GM18507 (cell line): ENCODE measurements at places on chromosomes 6 and 20.

GRCh38 chr20:47784599-47785310, 526 bp downstream of the SULF2 start:
- DNase-seq = no peak

GRCh38 chr20:43183536-43184070, 6.1 kb downstream of the PTPRT start:
- DNase-seq = no peak

GRCh38 chr6:42366999-42367352, 84.8 kb downstream of the TRERF1 start:
- no peak for DNase-seq

DNA sequence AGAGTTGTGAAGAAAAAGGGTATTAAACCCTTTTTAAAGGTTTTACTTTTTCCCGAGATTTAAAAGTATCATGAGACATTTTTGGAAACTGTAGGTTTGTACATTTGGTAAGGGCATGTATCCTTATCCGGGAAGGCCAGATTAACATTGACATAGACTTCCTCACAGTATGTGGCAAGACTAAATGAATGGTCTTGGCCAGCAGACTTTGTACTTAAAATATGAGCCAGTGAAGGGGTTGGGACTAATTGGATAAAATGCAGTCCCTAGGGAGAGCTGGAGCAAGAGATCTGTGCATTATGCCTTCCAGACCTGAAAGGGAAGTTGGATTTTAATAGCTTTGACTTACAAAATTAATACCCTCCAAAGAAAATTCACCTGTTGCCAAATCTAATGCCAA, 60.4 kb upstream of the CCN2 start:
- DNase-seq = no peak

- no peak for DNase-seq
Measured at GRCh38 chr6:19157486-19157885, 679.7 kb upstream of the ID4 start.

- no peak for DNase-seq
Measured at GRCh38 chr6:15912505-15913400, 216.1 kb upstream of the MYLIP start.

DNA sequence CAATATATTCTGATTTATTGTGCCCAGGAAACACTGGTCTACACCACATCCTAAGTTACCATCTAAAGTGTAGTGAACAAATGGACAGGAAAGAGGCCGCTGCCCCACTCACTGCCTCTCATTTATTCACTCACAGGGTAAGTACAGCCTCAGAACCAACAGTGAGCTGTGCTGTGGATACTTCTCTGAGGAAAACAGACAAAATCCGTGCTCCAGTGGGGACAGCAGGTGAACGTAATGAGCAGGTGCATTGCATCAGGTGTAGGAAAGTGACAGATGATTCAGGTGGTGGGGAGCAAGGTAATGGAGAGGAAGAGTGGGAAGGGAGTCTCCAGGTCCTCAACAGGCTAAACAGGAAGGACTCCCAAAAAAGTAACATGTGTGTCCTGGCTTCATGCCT, 8.4 kb upstream of the ULBP2 start:
- no peak for DNase-seq

DNA sequence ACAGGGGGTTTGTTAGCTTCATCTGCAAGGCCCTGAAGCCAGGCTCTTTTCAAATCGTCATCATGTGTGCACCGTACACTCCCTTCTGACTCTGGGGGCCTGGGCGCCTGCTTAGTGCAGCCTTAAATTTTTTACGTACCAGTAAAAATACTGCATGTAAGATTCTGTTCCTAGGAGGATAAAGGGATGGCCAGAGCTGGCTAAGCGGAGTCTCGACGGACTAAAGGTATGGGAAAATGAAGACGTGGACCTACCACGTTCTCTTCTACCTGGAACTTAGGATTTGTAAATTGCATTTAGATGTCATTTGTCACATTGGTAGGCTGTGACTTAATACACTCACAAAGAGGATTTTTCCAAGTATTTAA, 149.3 kb upstream of the AFDN start:
- DNase-seq = no peak

DNA sequence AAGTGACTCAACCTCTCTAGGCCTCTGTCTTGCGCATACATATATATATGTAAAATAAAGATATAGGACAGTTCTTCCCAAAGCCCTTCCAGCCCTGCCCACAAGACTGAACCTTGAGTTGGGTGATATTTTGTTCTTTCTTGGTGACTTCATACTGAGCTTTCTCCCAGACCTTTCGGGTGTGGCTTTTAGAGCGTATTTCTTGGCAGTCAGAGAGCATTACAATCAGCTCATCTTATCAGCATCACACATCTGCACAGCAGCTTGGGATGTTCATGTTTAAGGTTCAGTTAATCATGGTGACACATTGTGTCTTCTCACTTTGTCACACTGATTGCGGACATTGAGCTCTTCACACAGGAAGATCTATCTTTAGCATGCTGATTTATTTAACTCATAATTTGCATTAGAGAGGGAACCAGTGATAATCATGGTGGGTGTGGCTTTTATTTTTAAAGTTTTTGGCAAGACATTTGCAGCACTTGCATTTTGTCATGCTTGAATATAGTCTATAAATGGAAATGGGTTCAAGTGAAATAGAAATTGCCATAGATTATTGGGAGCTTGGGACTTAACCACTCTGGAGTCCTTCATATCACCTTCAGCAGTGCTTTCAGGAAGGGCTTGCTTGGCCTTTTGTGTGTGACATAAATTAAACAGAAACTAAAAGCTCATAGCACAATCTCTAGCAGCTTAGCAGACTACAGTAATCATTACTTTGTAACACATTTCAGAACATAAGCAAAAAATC, 8.3 kb downstream of the KIF3B start:
- no peak for DNase-seq

DNA sequence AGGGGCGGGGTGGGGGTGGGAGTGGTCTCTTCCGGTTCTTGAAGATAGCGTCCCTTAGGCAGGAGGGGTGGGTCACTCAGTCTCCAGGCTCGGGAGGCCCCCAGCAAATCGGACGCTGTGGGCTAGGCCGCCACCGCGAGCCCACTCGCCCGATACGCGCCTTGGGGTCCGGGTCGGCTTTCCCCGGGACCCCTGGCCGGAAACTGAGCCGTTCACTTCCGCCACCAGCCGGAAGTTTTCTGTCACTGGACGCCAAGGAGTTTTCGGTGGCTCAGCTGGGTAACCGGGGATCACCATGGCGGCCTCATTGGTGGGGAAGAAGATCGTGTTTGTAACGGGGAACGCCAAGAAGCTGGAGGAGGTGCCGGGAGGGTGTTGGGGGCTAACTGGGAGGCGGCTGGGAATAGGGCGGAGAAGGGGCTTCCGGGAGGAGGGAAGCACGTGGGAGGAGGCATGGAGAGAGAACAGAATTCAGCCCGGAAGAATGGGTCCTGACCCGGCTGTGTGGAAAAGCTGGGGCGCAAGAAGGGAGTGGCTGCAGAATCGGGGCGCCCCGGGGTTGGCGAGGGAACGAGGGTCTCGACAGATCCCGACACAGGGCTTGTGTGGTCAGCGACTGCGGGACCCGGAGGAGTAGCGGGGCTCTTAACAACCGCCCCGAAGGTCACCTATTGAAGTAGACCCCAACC, at the start of gene ITPA:
Gene ITPA, plus strand, starts transcription at position 242 of the 689 bp plus-strand sequence. Its CDS starts 54 bp downstream, at position 296.
- DNase-seq = peak; percentile 72

DNA sequence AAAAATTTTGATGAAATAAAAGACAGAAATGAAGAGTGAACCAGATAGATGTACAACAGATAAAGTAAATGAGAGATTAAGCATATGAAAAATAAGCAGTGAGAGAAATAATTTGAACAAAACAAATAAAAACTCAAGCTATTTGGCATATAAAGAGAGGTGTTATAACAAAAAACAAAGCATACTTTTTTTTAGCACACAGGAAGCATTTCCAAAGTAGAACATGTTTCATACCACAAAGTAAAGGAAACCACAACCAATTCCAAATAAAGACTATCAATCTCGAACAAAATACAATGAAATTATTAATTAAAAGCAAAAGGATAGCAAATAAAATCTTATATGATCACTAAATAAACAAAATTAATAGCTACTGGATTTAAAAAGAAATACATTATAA, 6.8 kb downstream of the THEMIS start:
- DNase-seq = no peak

GRCh38 chr6:72748759-72749158, 126.9 kb downstream of the KCNQ5 start:
- no peak for DNase-seq

DNA sequence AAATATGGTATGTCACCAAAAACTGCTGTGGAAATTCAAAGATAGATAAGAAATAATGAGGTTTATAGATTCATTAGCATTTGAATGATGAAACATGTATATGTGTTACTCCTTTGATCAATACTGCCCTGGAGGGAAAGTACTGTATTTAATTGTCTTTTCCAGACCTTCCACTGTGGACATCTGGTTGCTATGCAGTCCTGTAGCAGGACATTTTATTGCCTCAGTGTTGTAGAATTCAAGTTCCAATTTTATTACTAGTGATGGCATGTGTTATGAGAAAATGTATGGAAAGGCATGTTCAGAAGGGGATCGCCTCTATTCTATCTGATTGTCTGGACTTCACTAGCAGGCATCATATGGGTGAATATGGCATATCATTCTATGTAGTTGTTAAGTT, 391.0 kb downstream of the TFAP2B start:
- no peak for DNase-seq

GRCh38 chr6:159826968-159827647, 27.0 kb downstream of the PNLDC1 start:
- DNase-seq = no peak

GRCh38 chr6:167995731-167996151, 1.7 kb upstream of the KIF25 start:
- DNase-seq = no peak

GRCh38 chr6:142482974-142483373, 181.2 kb downstream of the ADGRG6 start:
- no peak for DNase-seq

DNA sequence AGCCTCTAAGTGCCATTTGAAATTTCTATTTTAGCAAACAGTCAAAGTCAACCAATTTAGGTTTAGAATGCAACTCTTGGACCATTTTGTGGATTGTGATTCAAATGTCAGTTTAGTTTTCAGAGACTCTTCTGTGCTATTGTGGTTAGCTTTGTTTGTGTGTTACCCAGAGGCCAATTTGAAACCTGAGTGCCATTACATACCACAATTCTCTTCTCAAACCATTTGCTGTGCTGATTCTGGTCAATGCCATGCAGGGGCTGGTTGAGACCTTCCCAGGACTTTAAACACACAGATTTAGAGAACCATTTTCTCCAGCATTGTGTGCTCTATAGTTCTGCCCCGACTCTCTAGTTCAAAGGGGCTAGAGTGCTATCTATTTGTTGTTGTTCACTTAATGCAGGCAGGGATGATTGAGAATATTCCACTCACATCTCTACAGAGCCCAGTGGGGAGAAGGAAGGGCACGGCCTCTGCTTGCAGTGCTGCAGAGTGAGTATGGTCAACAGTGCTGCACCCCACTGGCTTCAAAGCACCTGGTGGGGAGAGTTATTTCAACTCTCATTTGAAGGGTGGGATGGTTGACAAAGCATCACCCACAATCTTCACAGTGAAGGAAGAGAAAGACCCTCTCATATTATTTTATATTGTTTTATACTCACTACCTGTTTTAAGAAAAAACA, 738.2 kb downstream of the COL12A1 start:
- no peak for DNase-seq

- DNase-seq = no peak
Measured at GRCh38 chr6:169850746-169851145, 99.3 kb downstream of the ERMARD start.

- DNase-seq = no peak
Measured at GRCh38 chr20:44031781-44032582, 117.3 kb downstream of the TOX2 start.

- no peak for DNase-seq
Measured at GRCh38 chr6:79600313-79600712, 30.8 kb upstream of the SH3BGRL2 start.

GRCh38 chr6:111038534-111039252, 48.6 kb upstream of the SLC16A10 start:
- DNase-seq = peak; percentile 15

- no peak for DNase-seq
Measured at GRCh38 chr6:108995296-108995695, 99.3 kb downstream of the SESN1 start.

GRCh38 chr20:21026951-21027350, 79.2 kb downstream of the LINC00237 start:
- DNase-seq = no peak

- DNase-seq = peak; percentile 54
Measured at GRCh38 chr6:32666420-32667300, at the start of gene HLA-DQB1. TSS of gene HLA-DQB1 (minus strand) at chr6:32666657. CDS start at chr6:32666607, 50 bp downstream.

- DNase-seq = no peak
Measured at GRCh38 chr20:24909086-24909780, 39.8 kb upstream of the CST7 start.

DNA sequence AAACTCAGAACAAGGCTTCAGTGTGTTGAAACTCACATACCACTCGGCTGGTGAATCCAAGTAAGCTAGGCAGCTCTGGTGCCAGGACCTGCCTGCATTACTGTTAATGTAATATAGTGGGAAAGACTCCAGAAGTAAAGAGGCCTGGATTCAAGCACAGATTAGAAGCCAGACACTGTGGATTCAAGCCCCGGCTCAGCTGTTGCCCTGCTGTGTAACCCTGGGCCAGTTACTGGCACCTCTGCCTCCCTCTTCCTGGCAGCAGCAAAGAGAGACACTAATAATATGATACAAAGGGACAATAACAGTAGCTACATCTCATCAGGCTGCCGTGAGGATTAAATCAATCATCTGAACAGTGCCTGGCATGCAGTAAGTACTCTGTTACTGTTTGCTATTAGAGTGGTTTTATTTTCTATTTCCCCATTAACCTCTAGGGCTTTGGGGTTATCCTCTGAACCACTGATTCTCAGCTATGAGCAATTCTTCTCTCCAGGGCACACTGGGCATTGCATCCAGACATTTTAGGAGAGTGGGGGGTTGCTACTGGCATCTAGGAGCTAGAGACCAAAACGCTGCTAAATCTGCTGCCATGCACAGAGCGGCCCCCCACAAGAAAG, 92.9 kb downstream of the ZMYND8 start:
- DNase-seq = no peak

DNA sequence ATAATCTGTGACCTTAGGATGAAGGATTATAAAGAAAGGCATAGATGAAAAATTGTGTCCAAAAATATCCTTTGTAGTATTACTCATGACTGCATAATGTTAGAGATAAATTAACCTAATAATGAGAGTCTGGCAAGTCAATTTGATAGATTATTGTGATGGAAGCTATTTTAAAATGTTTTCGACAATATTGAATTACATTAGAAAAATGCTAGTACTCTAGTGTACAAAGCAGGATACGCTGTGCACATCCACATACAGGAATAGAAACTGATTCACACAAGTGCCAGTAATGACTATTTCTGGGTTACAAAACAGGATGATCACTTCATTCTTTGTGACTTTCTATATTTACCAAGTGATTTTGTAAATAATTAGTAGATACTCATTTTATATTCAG, 3.3 kb downstream of the SLC17A2 start:
- no peak for DNase-seq

- no peak for DNase-seq
Measured at GRCh38 chr6:15793826-15794225, 131.0 kb upstream of the DTNBP1 start.

GRCh38 chr20:38872491-38873049, 53.6 kb upstream of the FAM83D start:
- DNase-seq = no peak
